ENCODE measurements at places on chromosomes 3 and 15. TPM values are rescaled to one million over a fixed set of nuclear protein-coding genes. Genes with fewer than 3 reads are reported as not detected.

Gene LEO1
- 44.0 TPM for total RNA-seq

Gene TTLL13
- 0.12 TPM for total RNA-seq

Gene FOXP1
- total RNA-seq = 9.2 TPM

Gene MEX3B
- 4.2 TPM for total RNA-seq

Gene ZNF501
- not detected for total RNA-seq

Gene CTXN2
- total RNA-seq = not detected

Gene SHC4
- total RNA-seq = 0.74 TPM

Gene GRK7
- total RNA-seq = not detected

Gene PLCB2
- 0.77 TPM for total RNA-seq

Gene SELENOS
- total RNA-seq = 161 TPM

Gene SERINC4
- total RNA-seq = not detected

Gene BOC
- 6.2 TPM for total RNA-seq

Gene FBXL22
- 0.18 TPM for total RNA-seq

Gene MESP2
- 0.42 TPM for total RNA-seq

Gene CPNE9
- total RNA-seq = 0.17 TPM

Gene TM6SF1
- not detected for total RNA-seq

Gene VPS13C
- 11.9 TPM for total RNA-seq

Gene GRIP2
- 2.0 TPM for total RNA-seq

Gene DLEC1
- 0.05 TPM for total RNA-seq

Gene OXTR
- 10.5 TPM for total RNA-seq

Gene TICRR
- total RNA-seq = 10.9 TPM

Gene GMPPB
- total RNA-seq = 14.4 TPM

Gene PRC1
- 208 TPM for total RNA-seq

Gene A4GNT
- not detected for total RNA-seq

Gene IL17RE
- total RNA-seq = 1.4 TPM

Gene SLC24A1
- 3.8 TPM for total RNA-seq

Gene PLAAT1
- 0.17 TPM for total RNA-seq

Gene TMEM212
- not detected for total RNA-seq

Gene FAM81A
- 11.5 TPM for total RNA-seq

Gene DNAH1
- total RNA-seq = 0.81 TPM

Gene SKOR1
- total RNA-seq = 0.05 TPM

Gene ARHGEF26
- 9.1 TPM for total RNA-seq

Gene CELF6
- 0.10 TPM for total RNA-seq

Gene CNTN3
- total RNA-seq = not detected

Gene SLC22A13
- total RNA-seq = not detected

Gene CFAP100
- not detected for total RNA-seq

Gene GOLGA8K
- total RNA-seq = 0.42 TPM

Gene ZNF80
- not detected for total RNA-seq

Gene TF
- 0.57 TPM for total RNA-seq

Gene ATP10A
- 9.2 TPM for total RNA-seq

Gene GTF2A2
- total RNA-seq = 185 TPM

Gene MEIS2
- 8.6 TPM for total RNA-seq

Gene DUOXA1
- 0.06 TPM for total RNA-seq

Gene SLC6A1
- not detected for total RNA-seq

Gene C3orf85
- not detected for total RNA-seq

Gene ST3GAL6
- total RNA-seq = 1.2 TPM
